SHP77 treated with DMSO at 0.1 percent for 48 hours (cell line): ENCODE measurements at places on chromosomes 1 and 21.

- no peak for DNase-seq
These were observed 140.9 kb upstream of the ARHGEF16 start for GRCh38 chr1:3313576-3313950.

DNA sequence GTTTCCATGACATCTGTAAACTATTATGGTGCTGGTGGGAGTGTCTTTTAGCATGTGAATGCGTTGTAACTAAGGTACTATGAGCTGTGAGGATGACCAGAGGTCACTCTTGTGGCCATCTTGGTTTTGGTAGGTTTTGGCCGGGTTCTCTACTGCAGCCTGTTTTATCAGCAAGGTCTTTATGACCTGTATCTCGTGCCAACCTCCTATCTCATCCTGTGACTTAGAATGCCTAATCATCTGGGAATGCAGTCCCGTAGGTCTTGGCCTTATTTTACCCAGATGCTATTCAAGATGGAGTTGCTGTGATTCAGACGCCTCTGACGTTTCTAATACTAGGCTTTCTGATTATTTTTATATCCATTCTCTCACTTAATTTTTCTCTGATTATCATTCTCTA lies 9.4 kb downstream of the NCAM2 start:
- no peak for DNase-seq

DNA sequence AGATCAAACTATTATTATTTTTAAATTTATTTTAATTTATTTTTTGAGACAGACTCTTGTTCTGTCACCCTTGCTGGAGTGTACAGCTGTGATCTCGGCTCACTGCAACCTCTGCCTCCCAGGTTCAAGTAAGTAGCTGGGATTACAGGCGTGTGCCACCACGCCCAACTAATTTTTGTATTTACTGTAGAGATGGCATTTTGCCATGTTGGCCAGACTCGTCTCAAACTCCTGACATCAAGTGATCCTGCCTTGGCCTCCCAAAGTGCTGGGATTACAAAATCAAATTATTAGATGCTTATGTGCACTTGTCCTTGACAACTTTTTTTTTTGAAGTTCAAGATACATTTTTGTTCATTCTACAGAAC lies 15.4 kb downstream of the LIN9 start:
- no peak for DNase-seq

GRCh38 chr1:36910886-36911540 lies 123.3 kb downstream of the GRIK3 start:
- DNase-seq = no peak

- no peak for DNase-seq
These were observed 37.3 kb downstream of the COL24A1 start for GRCh38 chr1:86119214-86119764.

DNA sequence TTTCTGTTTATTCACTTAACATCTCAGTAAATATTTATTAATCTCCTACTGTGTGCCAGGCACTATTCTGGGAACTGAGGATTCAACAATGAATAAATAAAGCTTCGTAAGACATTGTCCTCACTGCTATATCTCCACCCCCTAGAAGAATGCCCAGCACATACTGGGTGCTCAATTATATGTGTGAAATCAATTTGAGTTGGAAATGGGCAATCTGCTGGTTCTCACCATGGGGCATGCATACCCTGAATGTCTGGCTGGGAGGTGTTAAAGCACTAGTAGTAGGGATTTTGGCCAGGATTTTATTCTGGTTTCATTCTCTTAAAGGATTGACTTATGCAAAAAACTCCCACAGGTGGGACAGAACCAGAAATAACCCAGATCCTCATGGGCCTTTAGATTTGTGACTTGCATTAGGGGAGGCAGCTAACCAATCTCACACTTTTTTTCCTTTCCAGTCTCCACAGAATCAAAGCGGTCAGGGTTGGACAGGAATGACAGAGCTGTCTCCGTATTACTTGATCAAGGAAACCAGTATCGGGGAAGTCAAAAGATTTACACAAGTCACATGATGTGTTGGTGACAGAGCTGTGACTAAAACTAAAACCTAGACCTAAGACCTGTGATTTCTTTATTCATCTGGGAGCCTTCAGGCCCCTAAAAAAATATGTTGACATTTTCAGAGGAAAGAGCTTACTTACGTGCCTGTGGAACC lies 12.8 kb downstream of the GFI1 start:
- no peak for DNase-seq

- DNase-seq = peak; percentile 78
These were observed 41.3 kb upstream of the LRP8 start for GRCh38 chr1:53369034-53369750.

DNA sequence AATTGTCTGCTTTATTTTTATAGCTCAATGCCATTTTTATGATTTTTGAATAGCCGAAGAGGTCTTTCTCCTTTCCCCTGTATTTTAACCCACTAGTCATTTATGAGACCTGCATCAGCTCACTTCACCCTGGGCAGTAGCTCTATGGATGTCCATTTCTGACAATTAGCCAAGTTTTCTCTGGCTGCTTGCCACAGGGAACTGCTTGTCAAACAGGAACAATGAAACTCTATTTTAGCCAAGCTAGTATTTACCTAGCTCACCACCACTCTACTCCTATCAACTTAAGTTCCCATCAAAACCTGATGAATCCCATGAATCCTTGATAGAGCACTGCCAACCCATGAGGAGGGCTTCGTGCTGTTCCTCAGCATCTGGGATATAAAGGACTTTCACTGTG lies 406.7 kb downstream of the RWDD3 start:
- peak; percentile 22 for DNase-seq

DNA sequence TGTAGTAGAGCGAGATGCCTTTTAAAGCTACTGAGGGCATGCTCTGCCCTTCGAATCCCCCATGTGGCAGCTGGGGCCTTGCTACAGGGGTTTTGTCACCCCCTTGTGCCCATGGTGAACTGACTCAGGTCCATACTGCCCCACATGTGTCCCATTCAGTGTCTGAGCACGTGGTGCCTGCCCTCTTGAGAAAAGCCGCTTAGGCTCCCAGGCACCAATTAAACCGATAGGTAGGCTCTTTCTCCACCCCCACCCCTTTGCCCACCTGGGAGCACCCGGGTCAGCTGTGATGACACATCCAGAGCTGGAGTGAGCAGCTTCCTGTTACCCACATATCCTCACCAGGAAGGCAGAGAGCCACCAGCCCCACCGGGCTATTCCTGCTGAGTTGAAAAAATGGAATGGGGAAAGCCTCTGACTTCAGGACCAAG lies 30.5 kb downstream of the TMCC2 start:
- DNase-seq = no peak

DNA sequence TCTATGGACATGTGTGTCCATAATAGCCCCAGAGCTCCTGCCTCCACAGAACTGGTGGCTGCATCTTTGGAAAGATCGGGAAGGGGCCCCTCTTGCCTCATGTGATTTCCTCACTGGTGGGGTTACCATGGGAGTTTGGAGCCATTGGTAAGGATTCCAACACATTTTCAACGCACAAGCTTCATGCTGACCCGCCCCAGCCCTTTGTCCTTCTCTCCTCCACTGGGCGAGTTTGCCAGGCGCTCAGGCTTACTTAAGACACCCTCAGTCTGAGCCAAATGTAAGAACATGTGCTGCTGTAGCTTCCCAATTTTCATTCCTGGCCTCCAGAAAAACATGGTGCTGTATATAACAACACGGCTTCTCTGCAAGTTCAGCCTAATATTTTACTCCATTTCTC lies 72.4 kb downstream of the ATP5PO start:
- DNase-seq = no peak

- DNase-seq = no peak
These were observed 103.2 kb downstream of the RGL1 start for GRCh38 chr1:183908079-183908478.

GRCh38 chr1:151949371-151950193 lies 40.3 kb upstream of the THEM4 start:
- DNase-seq = no peak

DNA sequence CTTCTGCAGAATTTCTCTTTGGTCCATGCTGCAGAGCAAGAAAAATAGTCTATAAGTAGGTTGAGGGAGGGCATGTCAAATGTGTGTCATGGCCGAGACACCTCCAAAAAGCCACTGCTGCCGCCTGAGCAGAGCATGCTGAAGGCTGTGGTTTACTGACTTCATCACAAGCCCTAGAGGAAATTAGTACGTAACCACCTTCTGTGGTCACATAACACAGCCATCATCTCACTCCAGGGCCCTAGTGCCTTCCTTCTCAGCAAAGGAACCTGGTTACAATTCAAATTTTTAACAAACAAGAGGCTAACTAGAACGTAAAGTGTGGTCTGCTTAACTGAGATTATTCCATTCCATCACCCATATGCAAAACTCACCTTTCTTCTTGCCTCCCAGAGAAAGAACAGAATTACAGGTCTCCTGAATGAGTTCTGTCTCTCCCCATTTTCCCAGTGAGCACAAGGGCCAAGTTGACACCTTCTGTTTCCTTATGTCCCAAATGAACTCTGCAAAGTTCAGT lies at the start of gene PTPN22:
Gene PTPN22, minus strand, starts transcription at position 116 of the 517 bp plus-strand sequence.
- DNase-seq = no peak

DNA sequence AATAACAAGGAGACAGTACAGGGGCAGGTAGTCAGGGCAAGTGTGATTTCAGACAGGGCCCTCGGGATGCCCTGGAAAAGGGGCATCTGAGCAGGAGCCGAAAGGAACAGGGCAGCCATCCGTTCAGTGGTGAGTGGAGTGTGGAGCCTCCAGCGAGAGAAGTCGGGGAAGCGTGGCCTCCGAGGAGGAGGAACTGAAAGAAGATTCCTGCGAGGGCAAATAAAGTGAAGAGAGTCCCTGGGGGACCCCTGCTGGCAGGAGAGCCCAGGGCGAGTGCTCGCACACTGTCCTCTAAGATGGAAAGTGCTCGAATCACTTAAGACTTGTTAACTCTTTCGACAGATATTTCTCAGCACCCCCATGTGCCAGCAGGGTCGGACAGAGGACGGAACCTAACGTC lies 3.5 kb upstream of the UTS2 start:
- no peak for DNase-seq

GRCh38 chr21:39523399-39523798 lies 71.6 kb downstream of the SH3BGR start:
- peak; percentile 4 for DNase-seq
